ENCODE measurements at places on chromosomes 7 and 10.

DNA sequence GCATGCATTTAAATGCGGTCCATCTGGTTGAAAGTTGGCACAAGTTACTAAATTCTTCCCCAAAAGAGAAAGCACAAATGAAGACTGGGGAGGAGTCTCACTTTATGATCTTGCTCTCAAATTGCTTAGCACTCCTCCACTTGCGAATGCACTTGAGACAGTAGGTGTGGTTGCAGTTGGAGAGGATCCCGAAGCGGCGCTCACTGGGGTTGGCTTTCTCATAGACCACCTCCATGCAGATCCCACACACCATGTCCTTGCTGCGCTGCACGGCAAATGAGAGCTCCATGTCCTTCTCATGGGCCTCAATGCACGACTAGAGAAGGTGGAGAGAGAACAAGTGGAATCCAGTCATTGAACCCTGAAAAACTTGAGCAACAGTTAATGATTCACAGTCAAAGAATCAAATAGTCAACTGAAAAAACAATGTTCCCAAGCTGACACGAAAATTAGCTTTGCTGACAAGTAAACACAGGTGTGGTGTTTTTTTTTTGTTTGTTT lies 22.7 kb downstream of the MKRN1 start:
- DNase-seq = no peak

DNA sequence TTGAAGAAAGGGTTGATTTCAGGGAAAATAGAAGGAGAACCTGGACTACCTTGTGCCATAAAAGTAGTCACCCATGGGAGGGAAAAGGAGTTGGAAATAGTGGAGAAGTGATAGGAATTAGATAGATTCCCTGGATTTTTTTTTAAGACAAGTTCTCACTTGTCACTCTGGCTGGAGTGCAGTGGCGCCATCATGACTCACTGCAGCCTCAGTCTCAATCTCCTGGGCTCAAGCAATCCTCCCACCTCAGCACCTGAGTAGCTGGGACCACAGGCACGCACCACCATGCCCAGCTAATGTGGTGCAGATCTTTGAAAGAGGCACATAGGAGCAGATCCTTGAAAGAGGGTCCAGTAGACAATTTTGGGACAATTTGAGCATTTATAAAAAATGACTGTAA lies 9.5 kb upstream of the BLNK start:
- no peak for DNase-seq

GRCh38 chr10:102826148-102826796 lies 10.9 kb downstream of the CYP17A1 start:
- DNase-seq = no peak

- DNase-seq = no peak
These were observed 451.3 kb upstream of the MBL2 start for GRCh38 chr10:53223851-53224250.

GRCh38 chr10:97427571-97428179 lies 1.7 kb downstream of the PGAM1 start:
- DNase-seq = no peak

- no peak for DNase-seq
These were observed 59.1 kb downstream of the STK32C start for GRCh38 chr10:132248455-132249225.

DNA sequence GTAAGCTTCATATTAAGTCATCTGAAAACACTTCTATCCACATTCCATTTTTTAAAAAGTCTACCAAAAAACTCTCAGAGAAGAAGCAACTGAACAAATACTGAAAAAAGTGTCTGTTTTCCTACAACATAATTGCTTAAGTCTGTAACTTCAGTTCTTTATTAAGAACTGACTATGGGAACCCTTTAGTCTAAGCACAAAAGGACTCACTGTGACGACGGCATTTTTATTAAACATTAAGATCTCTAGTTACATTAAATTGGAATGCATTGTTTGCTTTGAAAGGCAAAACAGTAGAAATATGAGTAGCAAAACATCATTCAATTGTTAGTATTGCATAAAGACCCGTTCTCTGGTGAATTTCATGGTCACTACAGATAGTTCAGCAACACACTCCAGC lies 5.8 kb upstream of the FAM3C start:
- no peak for DNase-seq

GRCh38 chr7:2199956-2200583 lies 32.7 kb downstream of the MAD1L1 start:
- DNase-seq = no peak

DNA sequence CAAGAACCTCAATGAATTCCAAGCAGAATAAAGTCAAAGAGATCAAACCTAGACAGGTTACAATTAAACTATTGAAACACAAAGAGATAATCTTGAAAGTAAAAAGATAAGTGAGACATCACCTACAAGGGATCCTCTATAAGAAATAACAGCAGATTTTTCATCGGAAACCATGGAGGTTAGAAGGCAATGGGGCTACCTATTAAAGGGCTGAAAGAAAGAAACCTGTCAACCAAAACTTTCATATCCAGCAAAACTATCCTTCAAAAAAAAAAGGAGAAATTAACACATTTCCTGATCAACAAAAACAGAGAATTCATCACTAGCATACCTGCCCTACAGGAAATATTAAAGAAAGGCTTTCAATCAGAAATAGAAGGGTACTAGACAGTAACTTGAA lies 244.9 kb downstream of the ARHGAP12 start:
- no peak for DNase-seq

DNA sequence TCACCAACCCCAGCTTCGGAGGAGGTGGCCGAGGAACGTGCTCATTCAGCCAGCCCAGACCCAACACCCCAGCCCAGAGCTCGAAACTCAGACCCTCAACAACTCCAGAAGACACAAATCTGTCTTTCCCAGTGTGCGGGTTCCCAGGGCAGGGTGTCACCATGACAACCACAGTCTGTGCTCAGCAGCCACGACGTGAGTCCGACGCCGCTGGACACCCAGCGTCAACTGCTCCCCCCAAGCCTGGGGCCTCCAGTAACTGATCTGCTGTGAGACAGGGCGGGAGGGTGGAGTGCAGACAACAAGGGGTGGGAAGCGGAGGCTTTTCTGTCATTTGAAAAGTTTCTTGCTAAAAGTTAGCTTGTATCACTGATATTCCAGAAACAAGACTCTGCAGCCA lies 167.2 kb downstream of the MAD1L1 start:
- no peak for DNase-seq

- no peak for DNase-seq
These were observed 189.4 kb downstream of the HDAC9 start for GRCh38 chr7:18684916-18685315.

DNA sequence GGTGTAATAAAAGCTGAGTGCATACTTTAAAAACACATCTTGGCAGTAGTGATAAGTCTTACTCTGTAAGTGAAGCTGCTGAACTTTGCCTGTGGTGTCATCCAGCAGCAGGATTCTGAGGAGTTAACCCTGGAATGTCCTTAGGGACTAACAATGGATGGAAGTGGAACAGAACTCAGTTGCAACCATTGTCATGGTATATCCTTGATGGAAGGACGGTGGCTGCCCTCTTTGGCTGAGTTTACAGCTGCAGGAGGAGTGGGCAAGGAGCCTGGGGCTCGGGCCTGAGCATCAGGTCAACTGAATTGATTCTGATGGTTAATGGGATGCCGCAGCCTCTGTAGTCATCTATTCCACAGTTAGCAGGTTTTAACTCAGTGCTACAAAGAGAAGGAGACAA lies 56.2 kb downstream of the MRC1 start:
- no peak for DNase-seq

DNA sequence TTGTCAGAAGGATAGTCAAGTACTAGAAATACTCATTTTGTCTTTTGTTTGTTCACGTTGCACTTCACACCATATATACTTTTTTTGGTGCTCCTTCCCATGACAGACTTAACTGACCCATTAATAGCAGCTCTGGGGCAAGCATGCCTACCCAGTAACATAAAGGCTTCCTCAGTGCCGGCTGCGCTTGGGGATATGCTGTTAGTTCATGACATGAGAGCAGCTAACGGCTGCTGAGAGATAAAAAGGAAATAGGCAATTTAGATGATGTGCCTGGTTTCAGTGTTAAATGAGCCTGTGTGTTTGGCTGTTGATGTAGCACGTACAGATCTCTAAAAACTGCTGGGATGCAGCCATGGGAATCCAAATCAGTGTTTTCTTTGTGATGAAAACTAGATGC lies 86.4 kb downstream of the TAX1BP1 start:
- DNase-seq = no peak

- no peak for DNase-seq
These were observed 1110.6 kb downstream of the TYW1 start for GRCh38 chr7:68107261-68107660.

- DNase-seq = peak; percentile 75
These were observed 26.4 kb upstream of the KLF6 start for GRCh38 chr10:3811291-3811870.

- DNase-seq = no peak
These were observed 542.3 kb upstream of the NRP1 start for GRCh38 chr10:33876584-33877400.

DNA sequence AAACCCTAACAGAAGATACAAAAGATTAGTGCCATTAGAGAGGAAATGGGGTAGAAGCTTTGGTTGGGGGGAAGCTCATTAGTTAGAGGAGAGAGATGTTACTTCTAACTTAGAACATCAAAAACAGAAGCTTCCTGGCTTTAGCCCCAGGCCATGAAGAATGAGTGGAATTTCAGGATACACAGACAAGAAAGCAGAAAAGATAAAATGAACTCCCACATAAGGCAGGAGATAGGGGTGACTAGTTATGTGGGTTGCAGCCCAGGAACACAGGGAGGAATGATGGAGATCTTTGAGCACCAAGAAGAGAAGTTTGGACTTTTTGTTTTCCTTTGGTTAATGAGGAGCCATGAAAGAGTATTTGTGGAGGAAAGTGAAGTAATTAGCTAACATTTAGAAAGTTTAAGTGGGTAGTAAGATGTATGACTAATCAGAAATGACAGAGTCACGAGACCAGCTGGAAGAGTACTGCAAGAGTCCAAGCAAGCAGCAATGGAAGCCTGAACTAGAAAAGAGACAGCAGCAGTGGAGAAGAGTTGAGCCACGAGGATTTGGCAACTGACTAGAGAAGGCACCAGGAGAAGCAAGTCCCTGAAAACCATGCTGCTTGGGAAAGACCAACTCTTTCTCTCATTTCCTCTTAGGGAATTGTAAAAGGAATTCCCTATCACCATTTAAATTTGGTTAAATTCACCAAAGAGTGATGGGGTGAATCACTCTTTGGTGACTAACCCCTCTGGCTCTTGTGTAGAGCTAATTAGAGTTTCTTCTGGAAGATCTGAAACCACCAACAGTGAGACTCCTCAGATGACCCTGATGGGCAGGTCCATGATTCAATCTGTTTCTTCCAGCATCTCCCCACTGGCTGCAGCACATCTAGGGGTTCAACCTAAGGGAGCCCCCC lies 131.9 kb downstream of the KCNMA1 start:
- no peak for DNase-seq

- DNase-seq = peak; percentile 20
These were observed 289.7 kb downstream of the PLXDC2 start for GRCh38 chr10:20105931-20106330.

DNA sequence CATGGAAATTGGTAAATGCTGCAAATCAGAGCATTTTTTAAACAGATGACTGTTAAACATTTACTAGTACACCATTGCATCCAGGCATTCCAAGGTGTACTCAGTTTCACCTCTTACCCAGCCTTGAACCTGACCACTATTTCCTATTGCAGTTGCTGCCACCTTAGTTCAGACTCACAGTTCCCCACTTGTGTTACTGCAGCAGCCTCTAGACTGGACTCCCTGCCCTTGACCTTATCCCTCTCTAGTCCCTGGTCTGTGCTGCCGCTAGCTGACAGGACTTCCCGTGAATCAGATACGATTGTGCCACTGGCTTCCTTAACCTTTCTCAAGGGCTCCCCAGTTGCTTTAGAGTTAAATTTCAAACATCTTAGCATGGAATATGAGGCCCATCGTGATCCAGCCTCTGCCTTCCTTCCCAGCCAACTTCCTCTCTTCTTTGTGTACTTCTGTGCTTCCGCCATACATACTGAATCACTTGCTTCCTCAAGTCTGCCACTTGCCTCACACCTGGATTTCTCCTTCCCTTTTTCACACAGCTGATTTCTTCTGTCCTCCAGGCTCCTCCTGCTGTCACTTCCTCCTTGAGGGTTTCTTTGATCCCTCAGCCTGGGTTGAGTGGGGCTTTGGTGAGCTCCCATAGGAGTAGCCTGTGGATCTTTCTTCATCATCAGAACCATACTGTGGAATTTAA lies 118.7 kb upstream of the GJD4 start:
- no peak for DNase-seq

DNA sequence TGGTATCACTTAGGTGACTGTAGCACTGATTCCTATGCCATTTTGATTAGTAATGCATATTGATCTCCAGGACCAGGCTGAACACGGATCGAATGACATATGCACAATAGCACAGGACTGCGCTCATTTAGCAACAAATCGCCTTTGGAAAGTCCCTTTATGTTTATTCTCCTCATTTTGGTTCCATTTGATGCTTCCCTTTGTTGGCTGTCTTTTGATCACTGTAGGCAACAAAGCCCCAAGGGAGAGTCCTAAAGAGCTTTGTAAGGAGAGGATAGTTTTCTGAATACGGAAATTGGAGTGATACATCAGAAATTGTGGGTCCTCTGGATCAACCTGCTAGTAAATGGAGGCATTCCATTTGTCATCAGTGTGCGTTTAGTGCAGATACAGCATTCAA lies 1111.4 kb downstream of the SORCS1 start:
- no peak for DNase-seq

DNA sequence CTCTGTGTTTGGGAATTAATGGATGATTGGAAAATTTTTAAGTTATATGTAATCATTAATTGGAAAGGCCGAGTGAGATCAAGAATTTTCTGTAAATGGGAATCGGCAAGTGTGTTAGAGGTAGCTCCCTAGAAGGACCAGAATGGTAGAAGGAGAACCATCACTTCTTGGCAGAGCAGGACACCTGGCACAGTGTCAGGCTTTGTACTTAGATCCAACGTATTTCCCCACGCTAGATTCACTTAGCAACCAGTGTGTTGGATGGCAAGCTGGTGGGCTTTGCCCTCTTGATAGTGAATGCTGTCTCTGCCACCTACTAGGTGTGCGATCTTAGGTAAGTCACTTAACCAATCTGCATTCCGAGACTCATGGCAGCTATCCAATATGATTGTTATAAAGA lies 107.8 kb upstream of the ZNF438 start:
- DNase-seq = no peak

- no peak for DNase-seq
These were observed 164.1 kb downstream of the PRKAG2 start for GRCh38 chr7:151712810-151713125.

GRCh38 chr10:98667081-98667480 lies 220.3 kb upstream of the HPS1 start:
- DNase-seq = no peak

- DNase-seq = no peak
These were observed 118.9 kb upstream of the TMEM72 start for GRCh38 chr10:44792119-44792775.

- DNase-seq = no peak
These were observed 34.3 kb upstream of the SMC3 start for GRCh38 chr10:110533149-110533548.

DNA sequence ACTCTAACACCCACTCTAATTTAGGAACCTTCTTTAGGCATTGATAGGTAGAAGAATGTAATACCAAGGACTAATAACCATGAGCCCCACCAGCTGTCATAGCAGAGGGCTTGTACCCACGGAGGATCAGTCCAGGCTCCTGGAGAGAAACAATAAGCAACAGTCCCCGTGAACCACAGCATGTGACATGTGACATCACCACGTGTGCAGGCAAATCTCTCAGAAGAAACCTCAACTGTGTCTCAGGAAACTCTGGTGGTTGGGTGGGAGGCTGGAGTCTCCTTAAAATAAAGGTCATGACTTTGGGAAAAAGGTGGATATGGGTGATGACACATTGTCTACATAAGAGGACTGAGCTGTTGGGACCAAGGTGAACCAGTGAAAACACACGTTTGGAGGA lies 653.9 kb upstream of the FOXK1 start:
- DNase-seq = no peak
